ENCODE measurements at places on chromosomes 5 and 9.
A peak's percentile ranks its signal among the peaks of the same experiment; 100 is the strongest.

GRCh38 chr5:175753536-175754402 is 95.9 kb downstream of the HRH2 start:
- DNase-seq: no peak

DNA sequence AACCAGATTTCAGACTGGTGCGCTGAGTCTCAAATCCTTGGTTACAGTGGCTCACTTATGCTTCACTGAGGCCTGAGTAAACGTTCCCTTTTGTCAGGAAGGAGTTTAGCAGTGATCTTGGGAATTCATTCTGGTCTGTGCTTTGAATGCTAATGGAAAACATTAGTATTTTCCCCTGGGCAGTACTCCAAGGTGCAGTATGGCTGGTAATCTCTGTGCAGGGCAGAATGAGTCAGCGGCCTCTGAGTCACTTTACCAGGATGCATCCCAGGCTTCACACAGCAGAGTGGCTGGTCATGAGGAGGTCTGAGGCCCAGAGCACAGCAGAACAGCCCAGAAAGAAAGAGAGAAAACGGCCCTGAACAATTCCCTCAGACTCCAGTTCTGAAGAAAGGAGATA is 54.0 kb downstream of the PCA3 start:
- peak; percentile 87 for DNase-seq

GRCh38 chr9:138013273-138013672 is 135.7 kb downstream of the CACNA1B start:
- DNase-seq: no peak

DNA sequence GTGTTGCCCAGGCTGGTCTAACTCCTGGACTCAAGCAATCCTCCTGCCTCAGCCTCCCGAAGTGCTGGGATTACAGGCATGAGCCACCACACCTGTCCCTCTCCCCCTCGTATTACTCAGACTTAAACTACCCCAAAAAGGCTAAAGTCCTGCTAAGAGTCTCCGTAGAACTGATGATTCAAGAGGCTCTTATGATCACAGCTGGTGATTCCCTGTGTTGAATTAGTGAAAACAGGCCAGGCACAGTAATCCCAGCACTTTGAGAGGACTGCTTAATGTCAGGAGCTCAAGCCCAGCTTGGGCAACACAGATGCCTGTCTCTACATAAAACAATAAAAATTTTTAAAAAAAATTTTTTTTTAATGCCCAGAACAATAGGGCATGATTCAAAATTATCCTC is 9.2 kb downstream of the CDC26 start:
- no peak for DNase-seq

- no peak for DNase-seq
Observed at GRCh38 chr5:150358261-150359095, 981 bp downstream of the TCOF1 start.

DNA sequence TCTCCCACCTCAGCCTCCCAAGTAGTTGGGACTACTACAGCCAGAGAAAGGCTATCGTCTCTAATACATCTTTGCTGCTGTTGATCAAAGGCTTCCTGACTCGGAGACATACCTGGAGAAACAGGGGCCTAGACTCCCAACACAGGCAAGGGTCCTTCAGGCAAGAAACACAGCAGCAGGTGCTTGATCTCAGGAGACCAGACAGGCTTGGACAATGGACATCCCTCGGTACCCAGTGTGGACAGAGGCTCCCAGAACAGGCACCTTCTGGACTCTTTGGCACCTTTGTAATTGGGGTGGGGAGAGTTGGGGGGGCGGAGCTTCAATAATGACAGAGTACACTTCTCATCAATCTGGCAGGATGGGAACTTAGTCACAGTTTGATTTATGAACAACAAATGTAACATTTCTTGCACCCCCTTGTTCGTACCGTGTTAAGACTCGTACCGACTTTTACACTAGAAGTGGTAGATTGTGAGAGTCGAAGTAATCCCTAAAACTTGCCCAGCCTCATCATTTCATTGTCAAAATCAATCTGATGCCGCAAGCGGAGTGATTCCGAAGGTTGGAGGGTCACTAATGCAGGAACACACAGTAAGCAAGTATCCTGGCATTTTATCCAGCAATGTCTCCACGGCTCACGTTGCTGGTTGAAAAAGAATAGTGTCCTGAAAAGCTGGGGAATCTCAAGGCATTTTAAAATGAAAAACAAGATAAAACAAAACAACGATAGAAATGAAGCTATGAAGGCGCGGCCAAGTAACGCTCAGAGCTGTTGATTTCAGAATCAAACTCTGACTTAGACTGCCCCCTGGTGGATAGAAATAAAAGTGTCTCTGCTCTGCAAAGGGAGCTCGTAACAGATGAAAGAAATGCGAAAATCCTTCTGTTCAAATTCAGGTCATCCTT is 46.4 kb upstream of the STK32A start:
- no peak for DNase-seq

- DNase-seq: no peak
Observed at GRCh38 chr5:151063142-151063989, 17.5 kb downstream of the TNIP1 start.

Measured in Peyer's patch (tissue), 4 donors.